ENCODE measurements at places on chromosomes 3 and 15. TPM values are rescaled to one million over a fixed set of nuclear protein-coding genes. Genes with fewer than 3 reads are reported as not detected.

RNU6-1 gene
- not detected for total RNA-seq

TNK2 gene
- 8.1 TPM for total RNA-seq

GPD1L gene
- total RNA-seq = 14.9 TPM

TM6SF1 gene
- total RNA-seq = 7.5 TPM

CNOT10 gene
- 15.1 TPM for total RNA-seq

HYAL1 gene
- total RNA-seq = 4.5 TPM

SCAANT1 gene
- total RNA-seq = not detected

CRYGS gene
- 1.0 TPM for total RNA-seq

ALCAM gene
- total RNA-seq = 13.6 TPM

SLC6A6 gene
- total RNA-seq = 11.0 TPM

ABI3BP gene
- 5.0 TPM for total RNA-seq

TRNT1 gene
- 9.4 TPM for total RNA-seq

SLC9A9 gene
- total RNA-seq = 5.3 TPM

PARP6 gene
- 12.4 TPM for total RNA-seq

MTHFS gene
- total RNA-seq = 12.0 TPM

BCL6 gene
- 46.2 TPM for total RNA-seq

GABRR3 gene
- not detected for total RNA-seq

SHF gene
- total RNA-seq = 15.4 TPM

LDHAL6B gene
- total RNA-seq = not detected

PLA2G4D gene
- total RNA-seq = not detected

REC114 gene
- total RNA-seq = not detected

PROS1 gene
- total RNA-seq = 12.5 TPM

IREB2 gene
- total RNA-seq = 12.7 TPM

LSAMP gene
- 1.6 TPM for total RNA-seq

SLITRK3 gene
- not detected for total RNA-seq

CSPG5 gene
- 0.08 TPM for total RNA-seq

TMEM45A gene
- 53.7 TPM for total RNA-seq

UBAP1L gene
- total RNA-seq = 2.5 TPM

P3H2 gene
- total RNA-seq = 8.1 TPM

ITPKA gene
- total RNA-seq = 44.2 TPM

NOX5 gene
- 0.39 TPM for total RNA-seq

PLSCR4 gene
- 20.6 TPM for total RNA-seq

CORO2B gene
- 11.9 TPM for total RNA-seq

DZIP1L gene
- total RNA-seq = 13.3 TPM

CASR gene
- total RNA-seq = not detected

BTLA gene
- 0.26 TPM for total RNA-seq

ALDH1L1 gene
- total RNA-seq = not detected

MRAS gene
- 25.1 TPM for total RNA-seq

All from epithelial cell of alveolus of lung (primary cell).